ENCODE measurements at places on chromosomes 13 and 19.

- no peak for DNase-seq
Observed at GRCh38 chr13:36432106-36432544, at the start of gene CCNA1. TSS of gene CCNA1 (plus strand) at chr13:36432495. CDS start at chr13:36433057, 562 bp downstream.

GRCh38 chr13:106089261-106089980, 446.0 kb downstream of the EFNB2 start:
- DNase-seq, result peak; percentile 67

GRCh38 chr19:31334101-31334848, 15.0 kb downstream of the TSHZ3 start:
- DNase-seq, result no peak

DNA sequence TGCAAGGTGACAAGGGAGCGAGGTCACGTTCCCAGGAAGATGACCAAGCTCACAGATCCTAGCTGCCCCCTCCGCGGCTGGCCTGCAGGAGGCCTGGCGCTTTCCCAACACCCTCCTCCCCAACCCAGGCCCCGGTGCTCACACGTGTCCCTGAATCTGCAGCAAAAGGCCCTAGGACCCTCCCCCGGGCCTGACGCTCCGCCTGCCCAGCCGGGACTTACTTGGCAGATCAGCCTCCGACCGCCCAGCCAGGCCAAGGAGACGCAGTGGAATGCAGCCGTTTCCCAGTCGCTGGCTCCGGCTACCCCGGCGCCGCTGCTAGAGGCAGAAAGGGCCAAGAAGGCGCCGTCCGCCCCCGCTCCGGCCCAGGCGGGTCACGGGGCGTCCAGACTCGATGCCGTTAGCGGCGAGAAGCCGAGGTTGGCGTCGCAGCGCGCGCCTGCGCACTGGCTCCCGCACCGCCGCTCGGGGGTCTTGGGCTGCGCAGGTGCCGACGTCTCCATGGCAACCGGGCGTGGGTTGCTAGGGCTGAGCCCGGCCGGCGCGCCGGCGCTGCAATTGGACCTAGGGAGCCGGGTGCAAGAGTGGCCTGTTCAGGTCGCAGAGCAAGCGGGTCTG, at the start of gene PNMA8A:
PNMA8A (minus strand) TSS at position 448 of the 618 bp plus-strand sequence. CDS start 528 bp downstream, outside the sequence.
- DNase-seq, result peak; percentile 69

GRCh38 chr13:33139184-33139583, 123.0 kb downstream of the KL start:
- no peak for DNase-seq

GRCh38 chr13:113153810-113154748, 4.4 kb upstream of the PROZ start:
- peak; percentile 0 for DNase-seq

GRCh38 chr19:7606289-7606688, 10.6 kb downstream of the CAMSAP3 start:
- DNase-seq, result no peak

DNA sequence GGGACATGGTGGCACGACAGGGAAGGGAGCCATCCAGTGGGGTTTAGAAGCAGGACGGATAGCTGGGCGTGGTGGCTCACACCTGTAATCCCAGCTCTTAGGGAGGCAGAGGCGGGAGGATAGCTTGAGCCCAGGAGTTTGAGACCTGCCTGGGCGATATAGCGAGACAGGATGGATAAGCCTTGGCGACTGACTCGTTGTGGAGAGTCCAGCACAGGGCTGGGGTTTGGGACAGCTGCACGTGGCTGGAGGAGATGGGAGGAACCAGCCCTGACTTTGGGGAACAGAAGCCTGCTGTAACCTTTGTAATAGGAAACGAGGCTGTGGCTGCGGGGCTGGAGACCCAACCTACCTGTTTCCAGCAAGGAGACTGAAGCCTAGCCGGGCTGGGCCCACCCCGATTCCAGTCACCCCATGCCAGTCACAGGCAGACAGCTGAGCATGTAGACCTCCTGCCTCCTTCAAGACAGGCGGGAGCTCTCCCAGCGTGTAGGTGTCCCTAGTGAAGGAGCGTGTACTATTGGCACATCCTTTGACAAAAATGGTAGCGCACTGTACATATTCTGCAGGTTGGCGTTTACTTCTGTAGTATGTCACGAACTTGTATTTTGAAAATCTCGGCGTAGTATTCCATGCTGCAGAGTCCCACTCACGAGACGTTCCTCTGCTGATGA, 8.0 kb downstream of the LENG1 start:
- no peak for DNase-seq

GRCh38 chr13:102277286-102277685, 124.6 kb downstream of the FGF14 start:
- DNase-seq, result no peak

- peak; percentile 42 for DNase-seq
Observed at GRCh38 chr13:54241719-54242118, 1213.1 kb downstream of the OLFM4 start.

GRCh38 chr19:954672-955494, 29.0 kb downstream of the ARID3A start:
- no peak for DNase-seq

GRCh38 chr19:52778811-52779210, 7.8 kb downstream of the ZNF600 start:
- DNase-seq, result no peak

- DNase-seq, result no peak
Observed at GRCh38 chr13:111139452-111139851, 24.3 kb downstream of the ARHGEF7 start.

DNA sequence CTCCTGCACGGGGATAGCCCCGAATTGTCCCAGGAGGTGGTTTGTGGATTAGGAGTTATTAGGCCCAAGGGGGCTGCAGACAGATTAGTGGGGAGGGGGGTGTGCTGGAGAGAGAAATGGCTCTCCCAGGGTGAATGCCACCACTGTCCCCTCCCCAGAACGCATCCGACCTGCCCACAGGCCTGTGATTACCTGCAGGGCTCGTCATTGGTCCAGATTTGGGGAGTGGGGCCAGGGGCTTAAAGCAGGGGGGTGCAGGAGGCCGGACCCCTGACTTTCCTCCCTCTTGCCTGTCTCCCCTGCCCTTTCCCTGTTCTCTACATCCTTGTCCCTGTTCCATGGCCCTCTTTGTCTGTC, 1.2 kb downstream of the NRTN start:
- DNase-seq, result no peak

DNA sequence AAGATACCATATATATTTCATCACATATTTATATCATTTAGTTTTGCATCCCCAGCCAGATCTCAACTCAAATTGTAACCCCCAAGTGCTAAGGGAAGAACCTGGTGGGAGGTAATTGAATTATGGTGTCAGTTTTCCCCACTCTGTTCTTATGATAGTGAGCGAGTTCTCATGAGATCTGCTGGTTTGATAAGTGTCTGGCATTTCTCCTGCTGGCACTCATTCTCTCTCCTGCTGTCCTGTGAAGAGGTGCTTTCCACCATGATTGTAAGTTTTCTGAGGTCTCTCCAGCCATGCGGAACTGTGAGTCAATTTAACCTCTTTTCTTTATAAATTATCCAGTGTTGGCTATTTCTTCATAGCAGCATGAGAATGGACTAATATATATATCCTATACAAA, 462.5 kb upstream of the SLITRK5 start:
- no peak for DNase-seq

DNA sequence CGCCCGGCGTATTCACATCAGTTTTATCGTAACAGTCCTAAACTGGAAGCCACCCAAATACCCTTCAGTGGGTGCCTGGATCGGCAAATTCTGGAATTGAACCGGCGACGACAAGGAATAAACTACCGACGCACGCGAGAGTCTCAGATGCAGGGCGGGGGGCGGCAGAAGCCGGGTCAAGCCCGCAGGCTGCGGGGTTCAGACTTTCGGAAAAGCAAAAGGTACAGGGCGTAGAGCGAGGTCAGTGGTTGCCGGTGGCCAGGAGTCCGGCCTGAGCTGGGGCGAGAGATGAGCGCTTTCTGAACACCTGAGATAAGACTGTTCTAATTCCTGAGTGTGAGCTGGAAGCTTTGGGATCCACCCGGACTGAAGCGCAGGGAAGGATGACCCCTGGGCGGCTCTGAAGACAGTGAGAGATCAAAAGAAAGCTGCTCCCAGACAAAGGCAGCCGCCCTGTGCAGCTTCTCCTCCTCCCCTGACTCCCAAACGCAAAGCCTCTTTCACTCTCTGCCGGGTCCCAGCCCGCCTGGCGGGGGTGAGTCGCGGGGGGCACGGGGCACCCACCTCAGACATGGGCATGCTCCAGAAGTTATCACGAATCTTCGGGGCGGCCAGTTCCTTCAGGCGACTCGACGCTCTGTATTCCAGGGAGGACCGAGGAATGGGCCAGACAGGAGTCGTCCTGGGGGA, 26.2 kb upstream of the MIER2 start:
- DNase-seq, result no peak

GRCh38 chr13:58806401-58806800, 1174.9 kb downstream of the PCDH17 start:
- DNase-seq, result no peak

All from NCI-H446 treated with DMSO at 0.1 percent for 48 hours (cell line).